ENCODE measurements at places on chromosomes 6 and 20. TPM values are rescaled to one million over a fixed set of nuclear protein-coding genes. Genes with fewer than 3 reads are reported as not detected.

- DNase-seq: no peak
Measured at GRCh38 chr6:44826025-44826676, 438.6 kb downstream of the CDC5L start.

DNA sequence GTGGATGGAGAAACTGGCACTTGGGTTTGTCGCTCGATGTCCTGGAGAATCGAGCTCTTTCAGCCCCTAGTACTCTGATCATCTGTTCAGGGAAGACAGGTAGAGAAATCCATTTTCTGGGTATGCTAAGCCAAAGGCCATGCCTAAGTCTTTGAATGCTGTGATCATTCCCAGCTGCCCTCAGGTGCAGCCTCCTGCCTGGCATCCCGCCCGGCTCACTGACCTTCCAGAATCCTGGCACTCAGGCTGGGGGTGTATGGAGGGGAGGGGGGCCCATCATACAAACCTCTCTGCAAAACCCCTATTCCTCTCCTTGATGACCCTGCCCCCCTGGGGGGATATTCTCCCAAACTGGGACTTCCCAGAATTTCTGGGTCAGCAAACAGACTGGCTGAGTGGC is 28.6 kb downstream of the C20orf203 start:
- no peak for DNase-seq

The PLCB1 gene
- total RNA-seq: 58.5 TPM

- DNase-seq: no peak
Measured at GRCh38 chr6:41727705-41728072, 7.7 kb downstream of the TFEB start.

DNA sequence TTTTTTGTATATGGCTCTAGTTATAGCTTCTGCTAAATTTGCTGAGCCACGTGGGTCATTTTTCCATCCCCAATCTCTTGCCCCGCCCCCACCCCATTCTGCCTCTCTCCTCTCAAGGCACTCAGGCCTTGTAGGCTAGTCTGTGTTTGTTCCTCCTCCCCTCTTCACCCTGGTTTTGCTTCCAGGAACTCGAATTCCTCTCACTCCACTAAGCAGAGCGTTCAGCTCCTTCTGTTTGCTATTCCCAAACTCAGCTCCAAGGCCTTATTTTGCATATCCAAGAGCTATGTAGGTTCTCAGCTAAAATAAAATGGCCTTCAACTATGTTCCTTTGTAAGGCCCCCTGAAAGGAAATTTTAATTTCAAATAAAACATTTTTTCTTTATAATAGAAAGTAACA is 1293.7 kb downstream of the EPHA7 start:
- no peak for DNase-seq

The NHSL1 gene
- 18.5 TPM for total RNA-seq

All from sciatic nerve (tissue), 2 donors.